ENCODE measurements at places on chromosomes 7 and 10.

GRCh38 chr10:84198206-84198915, 4.0 kb downstream of the CDHR1 start:
- no peak for DNase-seq

DNA sequence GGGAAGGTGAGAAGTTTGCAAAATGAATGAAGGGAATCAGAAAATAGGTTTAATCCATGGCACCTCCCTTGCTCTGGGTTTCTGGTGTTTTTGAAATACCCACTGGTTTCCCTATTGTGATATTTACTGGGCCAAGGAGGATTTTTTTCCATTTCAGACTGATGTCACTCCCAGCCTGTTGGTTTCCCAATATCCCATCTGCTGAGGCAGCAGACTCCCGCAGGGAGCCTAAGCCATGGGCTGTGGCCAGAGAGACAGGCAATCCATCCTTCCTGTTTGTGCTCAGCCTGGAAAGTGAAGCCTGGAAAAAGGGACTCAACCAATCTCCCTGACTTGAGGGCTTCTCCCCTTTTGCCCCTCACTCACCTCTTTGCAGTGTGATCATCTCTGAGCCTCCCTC, 22.8 kb downstream of the FAM107B start:
- DNase-seq = no peak

- no peak for DNase-seq
Observed at GRCh38 chr10:121338206-121338980, 259.9 kb downstream of the FGFR2 start.

GRCh38 chr10:31381766-31382316, 62.8 kb downstream of the ZEB1 start:
- DNase-seq = no peak

DNA sequence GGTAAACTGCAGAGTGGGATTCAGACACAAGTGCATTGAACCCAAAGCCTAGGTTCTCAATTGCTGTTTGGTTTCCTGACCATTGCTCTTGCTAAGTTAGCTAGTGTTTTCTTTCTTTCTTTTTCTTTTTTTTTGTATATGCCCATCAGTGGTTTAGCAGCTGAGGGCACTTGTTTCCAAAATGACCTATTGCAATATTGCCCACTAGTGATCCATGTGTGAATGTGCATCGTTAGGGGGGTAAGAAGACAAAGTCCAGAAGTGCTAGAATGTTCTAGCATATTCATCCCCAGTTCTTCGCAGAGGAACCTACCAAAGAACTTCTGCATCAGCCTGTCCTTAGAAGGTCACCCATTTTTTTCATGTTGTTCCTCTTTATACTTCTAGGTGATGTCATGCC, 252.8 kb upstream of the GPR26 start:
- DNase-seq = no peak

- no peak for DNase-seq
Observed at GRCh38 chr7:92042056-92042737, 92.1 kb downstream of the CYP51A1 start.

GRCh38 chr7:156829669-156830336, 63.2 kb downstream of the LMBR1 start:
- no peak for DNase-seq

DNA sequence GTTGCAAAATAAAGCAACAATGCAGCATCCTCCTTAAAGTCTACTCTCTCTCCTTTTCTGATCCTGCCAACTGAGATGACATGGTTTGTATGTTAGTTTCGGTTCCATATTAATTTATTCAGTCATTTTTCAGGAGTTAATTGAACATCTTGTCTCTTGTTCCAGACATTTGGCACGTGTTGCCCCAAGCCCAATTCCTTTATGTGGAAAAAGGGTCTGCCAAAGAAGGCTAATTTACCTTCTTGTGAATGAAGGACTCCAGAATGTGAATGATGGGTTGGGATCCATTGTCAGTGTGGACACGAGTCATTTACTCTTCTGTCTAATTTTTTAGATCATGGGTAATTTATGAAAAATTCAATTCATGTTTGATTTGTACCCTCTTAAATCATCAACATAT, 350.9 kb upstream of the LRGUK start:
- DNase-seq = no peak

Measured in CD4-positive, alpha-beta T cell treated with Interleukin-1 beta for 1 hour (primary cell).